ENCODE measurements at places on chromosomes 6 and 20.

- DNase-seq = no peak
Measured at GRCh38 chr6:12366731-12367130, 76.6 kb downstream of the EDN1 start.

DNA sequence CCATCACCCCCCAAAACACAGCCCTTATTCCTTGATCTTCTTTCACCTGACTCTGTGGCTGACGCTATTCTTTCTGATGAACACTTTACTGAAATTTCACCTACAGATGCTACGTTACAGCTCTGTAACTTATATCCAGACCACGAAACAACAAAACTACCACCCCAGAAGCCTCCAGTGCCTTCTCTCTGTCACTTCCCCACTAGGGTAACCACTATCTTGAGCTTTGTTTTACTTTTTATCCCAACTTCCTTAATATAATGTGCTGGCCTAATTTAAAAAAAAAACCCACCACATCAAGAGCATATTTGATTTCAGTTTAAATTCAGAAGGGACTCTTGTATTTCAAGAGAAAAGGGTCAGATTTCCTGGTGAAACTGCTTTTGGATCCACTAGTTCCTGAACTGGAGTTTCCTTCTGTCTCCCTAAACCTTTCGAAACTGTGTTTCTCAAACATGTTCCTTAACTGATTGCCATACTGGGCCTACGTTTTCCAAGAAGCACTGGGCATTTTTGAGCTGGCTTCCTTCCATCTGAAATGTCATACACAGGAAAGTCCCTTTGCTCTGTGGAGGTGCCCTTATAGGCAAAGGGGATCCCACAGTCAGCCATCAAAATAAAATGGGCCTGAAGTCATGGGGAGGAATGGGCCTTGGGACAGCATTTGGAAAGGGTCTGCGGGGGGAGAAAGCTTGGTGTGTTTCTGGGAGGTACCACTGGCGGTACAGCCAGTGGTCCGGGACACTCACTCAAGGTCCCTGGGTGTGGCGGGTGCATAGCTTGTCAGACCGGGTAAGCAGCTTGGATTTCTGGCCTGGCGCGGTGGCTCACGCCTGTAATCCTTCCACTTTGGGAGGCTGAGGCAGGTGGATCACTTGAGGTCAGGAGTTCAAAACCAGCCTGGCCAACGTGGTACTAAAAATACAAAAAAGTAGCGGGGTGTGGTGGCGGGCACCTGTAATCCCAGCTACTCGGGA, 25.8 kb upstream of the RTF2 start:
- no peak for DNase-seq

DNA sequence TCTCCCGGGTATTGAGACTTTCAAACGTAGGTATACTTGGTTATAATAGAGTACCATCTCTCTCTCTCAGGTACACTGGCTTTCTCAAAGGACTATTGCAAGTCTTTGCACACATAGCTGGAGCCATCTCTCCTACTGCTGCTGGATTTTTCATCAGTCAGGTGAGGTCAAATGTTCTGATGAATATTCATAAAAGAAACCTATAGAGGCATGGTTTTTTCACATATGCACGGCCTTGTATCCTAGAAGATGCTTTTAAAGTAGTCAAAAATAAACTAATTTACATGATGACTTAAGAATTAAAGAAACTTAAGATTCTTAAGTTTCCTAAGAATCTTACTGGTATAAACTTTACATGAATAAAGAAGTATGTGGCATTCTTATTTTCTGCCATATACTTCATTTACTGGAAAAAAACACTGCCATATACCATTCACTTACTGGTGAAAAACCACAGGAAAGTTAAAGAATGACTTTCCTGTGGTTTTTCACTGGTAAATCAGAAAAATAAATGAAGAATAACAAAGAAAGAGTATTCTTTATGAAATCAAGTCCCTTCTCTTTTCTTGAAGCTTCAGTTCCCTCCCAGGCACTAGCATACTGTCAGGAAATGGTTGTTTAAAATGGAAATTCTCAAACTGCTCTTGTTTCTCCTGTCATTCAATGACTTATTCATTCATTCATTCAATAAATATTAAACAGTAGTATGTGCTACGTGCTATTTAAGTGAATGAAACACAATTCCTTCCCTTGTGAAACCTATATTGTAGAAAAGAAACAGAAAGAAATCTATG, 23.5 kb downstream of the SLC17A4 start:
- no peak for DNase-seq

DNA sequence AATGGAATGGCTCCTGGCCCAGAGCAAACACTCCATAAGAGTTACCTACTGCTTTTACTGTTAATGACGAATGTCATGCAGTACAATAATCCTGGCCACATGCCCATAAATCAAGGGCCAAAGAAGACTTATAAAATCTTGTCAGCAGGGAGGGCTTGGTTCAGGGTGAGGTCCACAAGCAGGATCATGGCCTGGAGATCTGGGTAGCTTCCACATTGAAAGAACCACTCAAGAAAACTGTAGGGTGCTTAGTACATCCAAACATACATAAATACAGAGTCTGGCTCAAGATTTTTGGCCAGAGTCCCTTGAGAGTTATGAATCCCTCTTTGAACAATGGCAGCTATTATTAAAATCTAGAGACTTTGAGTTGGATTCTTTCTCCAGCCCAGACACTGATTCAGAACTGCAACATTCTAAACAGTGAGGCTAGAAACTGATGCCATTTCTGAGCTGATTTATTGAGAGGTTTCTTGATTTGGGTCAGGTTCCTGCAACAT, 188.7 kb downstream of the CDC5L start:
- no peak for DNase-seq

DNA sequence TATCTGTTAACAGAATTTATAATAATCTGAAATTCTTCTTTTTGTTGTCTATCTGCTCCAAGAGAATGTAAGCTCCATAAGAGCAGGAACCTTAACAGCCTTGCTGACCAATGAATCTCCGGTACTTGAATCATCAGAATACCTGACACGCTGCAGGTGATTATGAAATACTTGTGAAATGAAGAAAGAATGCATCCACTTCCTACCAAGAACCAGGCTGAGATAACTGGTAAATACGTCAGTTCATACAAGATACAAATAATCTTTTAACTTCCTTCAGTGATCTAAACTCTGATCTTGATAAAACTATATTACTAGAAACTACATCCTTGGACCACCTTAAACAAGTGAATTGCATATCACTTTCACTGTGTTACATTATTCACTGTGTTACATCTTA, 116.2 kb downstream of the MAP3K5 start:
- DNase-seq = no peak

DNA sequence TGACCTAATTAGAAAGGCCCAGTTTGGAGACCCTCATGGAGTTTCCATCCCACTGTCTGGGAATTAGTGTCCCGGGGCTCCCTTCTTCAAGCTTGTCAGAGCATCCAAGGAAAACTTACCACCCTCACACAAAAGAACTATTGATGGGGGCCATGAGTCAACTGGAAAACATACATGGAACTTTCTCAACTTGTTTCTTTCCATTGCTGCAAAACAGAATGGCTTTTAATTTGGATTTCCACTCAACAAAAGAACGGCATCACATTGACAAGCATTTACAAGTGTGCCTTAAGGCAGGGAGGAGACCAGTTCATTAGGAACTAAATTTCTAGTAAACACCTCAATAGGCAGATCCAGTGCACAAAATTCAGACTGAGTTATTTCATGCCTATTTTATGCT, 289.1 kb upstream of the PREP start:
- DNase-seq = no peak

DNA sequence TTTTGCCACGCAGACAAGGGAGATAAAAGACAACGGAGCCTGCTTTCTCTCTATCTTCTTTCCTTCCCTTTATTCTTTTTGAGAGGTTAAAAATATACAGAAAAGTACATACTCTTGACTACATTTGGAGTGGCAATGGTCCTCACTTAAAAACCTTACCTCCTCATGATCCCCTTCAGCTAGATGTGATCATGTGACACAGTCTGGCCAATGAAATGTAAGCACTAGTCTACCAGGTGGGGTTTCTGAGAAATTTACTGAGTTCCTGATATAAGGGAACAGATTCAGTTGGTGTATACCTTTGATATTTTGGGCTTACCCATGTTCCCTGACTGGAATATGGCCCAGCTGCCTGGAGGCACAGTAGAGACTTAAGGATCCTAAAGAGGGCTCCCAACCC, 165.5 kb upstream of the BEND3 start:
- DNase-seq = no peak

GRCh38 chr20:824916-825315, 8.6 kb upstream of the FAM110A start:
- no peak for DNase-seq

DNA sequence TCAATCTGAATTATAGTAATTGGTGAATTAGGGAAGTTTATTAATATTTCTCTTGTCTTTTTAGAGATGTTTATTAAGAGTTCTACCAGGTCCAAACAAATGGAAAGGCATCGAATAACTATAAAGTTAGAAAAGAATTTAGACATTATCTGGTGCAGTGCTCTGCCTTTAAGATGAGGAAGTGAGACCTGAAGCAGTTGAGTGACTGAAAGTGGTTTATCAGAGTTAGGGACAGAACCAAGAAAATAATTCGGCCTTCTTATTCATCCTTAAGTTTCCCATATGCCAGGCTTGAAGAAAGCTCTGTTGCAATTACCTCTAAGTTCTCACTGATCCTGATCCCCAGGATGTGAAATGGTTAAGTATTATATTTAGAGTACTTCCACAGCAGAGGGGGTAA, 94.2 kb upstream of the FLRT3 start:
- no peak for DNase-seq

GRCh38 chr6:72363844-72364740, 257.8 kb upstream of the KCNQ5 start:
- no peak for DNase-seq

- no peak for DNase-seq
Measured at GRCh38 chr6:12279322-12280091, 10.7 kb upstream of the EDN1 start.

- no peak for DNase-seq
Measured at GRCh38 chr6:75643173-75643572, 41.5 kb downstream of the SENP6 start.

DNA sequence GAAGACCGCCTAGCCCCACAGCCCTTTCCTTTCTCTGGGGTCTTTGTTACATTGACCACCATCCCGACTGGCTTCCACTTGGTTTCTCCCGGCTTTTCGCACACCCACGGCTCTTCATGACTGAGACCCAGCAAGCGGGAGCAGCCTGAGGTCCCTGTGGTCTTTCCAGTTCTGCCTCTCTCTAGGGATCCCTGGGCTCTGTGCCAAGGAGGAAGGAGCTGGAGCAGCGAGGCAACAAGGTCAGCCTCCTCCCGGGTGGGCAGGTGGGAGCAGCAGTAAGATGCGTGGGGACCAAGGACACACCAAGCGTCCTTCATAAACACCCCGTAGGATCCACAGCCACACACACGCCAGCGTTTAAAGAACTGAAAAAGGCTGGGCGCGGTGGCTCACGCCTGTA, 29.6 kb upstream of the MRGBP start:
- DNase-seq = no peak

DNA sequence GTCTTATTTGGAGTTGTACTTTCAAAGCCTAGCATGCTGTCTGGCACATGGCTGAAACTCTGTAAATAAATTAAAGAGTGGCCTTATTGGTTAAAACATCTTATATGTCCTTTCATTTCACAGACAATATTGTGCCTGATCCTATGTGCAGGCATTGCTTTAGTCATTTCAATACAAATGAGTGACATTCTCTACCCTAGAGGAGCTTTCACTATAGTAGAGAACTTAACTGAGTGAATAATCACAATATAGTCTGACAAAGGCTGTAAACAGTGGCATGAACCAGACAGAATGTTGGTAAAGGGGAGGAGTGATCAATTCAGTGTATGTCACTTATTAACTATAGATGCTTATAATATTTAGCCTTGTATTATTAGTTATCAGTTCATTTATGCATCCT, 481.8 kb downstream of the TFAP2B start:
- DNase-seq = no peak

GRCh38 chr6:145199961-145200360, 535.4 kb downstream of the EPM2A start:
- DNase-seq = no peak

DNA sequence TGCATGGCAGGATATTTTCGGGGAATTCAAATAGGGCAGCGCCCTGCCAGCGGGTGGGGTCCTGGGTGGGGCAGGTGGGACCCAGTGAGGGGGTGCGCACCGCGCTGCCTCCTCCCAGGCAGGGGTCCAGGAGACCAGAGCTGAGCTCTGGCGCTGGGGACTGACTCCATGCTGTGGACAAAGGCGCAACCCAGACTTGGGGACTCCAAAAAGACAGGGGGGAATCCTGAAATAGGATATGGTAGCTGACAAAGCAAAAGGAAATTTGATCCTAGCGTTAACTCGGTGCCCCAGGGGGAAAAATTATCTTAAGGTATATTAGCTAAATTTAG, 23.6 kb downstream of the TFAP2A start:
- DNase-seq = no peak

GRCh38 chr20:35968930-35969329, 540 bp downstream of the CNBD2 start:
- no peak for DNase-seq

GRCh38 chr6:130206479-130206878, 16.3 kb downstream of the SAMD3 start:
- no peak for DNase-seq

DNA sequence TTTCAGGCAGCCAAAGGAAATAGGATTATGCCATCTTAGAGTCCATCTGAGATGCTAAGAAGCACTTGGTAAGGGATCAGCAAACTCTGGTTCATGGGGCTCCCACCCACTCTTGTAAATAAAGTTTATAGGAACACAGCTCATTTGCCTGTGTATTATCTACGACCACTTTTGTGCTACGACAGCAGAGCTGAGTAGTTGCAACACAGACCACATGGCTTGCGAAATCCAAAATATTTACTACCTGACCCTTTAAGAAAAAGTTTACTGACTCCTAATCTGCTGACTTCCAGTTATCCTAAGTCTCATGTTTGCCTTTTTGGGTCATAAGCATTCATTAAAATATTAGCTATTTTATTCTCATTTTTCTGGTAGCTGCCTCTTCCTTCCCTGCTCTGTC, 859.0 kb downstream of the QKI start:
- no peak for DNase-seq

DNA sequence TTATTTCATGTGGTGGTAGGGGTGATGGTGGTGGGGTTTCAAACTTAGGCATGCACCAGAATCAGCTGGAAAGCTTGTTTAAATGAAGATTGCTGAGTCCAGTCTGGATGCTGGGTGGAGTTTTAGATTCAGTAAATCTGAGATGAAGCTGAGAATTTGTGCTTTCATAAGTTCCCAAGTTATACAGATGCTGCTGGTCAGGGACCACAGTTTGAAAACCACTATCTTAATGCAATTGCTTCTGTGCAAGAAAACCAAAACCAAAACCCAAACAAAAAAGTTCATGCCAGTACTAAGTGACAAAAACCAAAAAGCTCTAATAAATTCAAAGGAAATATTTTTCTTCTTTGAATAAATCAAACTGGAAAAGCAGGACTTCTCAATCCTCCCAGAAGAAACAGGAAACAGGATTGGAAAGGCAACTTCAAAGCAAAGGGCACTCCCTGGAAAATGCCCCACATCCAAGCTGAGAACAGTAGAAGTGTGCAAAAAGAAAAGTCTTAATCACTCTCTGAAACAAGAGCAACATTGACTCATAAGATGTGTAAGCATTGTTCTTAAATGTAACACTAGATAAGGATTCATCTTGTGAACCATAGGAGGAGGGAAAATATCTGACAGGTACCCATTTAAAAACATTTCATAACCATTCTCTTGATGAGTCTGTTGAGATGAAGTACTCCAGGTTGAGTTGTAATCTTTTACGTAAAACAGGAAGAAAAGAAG, 481.5 kb upstream of the HSF2 start:
- DNase-seq = no peak

- no peak for DNase-seq
Measured at GRCh38 chr6:18388942-18389341, 1.8 kb downstream of the RNF144B start.

GRCh38 chr6:7546020-7546369, 4.5 kb downstream of the DSP start:
- no peak for DNase-seq

Data from activated T-helper 2 cell treated with anti-CD3 and anti-CD28 coated beads, Interferon-gamma antibody, Interleukin-2, Interleukin-4, amounts not matched to agents 10 μg/mL and 5 μg/mL and 100 μg/mL, durations not matched to agents 14 hours and 24 hours and 36 hours (primary cell).